ENCODE measurements at places on chromosomes 7 and 10.

GRCh38 chr10:93397020-93397419 lies 85.1 kb downstream of the MYOF start:
- no peak for DNase-seq

- DNase-seq: no peak
Observed at GRCh38 chr7:55517191-55517633, 55.1 kb downstream of the VOPP1 start.

- no peak for DNase-seq
Observed at GRCh38 chr7:105711726-105712402, 130.6 kb upstream of the EFCAB10 start.

- DNase-seq: no peak
Observed at GRCh38 chr7:42074076-42074475, 162.9 kb downstream of the GLI3 start.

- DNase-seq: no peak
Observed at GRCh38 chr10:3248526-3249306, 76.1 kb upstream of the PITRM1 start.

DNA sequence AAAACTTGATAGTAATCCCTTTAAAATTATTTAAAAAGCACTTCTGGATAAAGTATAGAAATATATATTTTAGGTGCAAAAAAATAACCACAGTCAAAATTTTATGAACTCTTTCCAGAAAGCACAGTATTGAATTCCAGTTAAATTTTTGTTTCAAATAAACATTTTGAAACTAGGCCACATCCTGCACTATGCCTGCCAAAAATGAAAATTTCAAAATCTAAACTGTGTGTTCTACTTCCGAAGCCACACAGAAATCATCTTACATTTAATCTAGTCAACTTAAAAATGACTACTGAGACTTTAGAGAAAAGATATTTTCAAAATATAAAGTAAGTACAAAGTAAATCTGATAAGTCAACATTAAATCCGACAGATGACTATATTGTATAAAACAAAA lies 50.0 kb downstream of the MAGI2 start:
- no peak for DNase-seq
